ENCODE measurements at places on chromosomes 12 and 14.

DNA sequence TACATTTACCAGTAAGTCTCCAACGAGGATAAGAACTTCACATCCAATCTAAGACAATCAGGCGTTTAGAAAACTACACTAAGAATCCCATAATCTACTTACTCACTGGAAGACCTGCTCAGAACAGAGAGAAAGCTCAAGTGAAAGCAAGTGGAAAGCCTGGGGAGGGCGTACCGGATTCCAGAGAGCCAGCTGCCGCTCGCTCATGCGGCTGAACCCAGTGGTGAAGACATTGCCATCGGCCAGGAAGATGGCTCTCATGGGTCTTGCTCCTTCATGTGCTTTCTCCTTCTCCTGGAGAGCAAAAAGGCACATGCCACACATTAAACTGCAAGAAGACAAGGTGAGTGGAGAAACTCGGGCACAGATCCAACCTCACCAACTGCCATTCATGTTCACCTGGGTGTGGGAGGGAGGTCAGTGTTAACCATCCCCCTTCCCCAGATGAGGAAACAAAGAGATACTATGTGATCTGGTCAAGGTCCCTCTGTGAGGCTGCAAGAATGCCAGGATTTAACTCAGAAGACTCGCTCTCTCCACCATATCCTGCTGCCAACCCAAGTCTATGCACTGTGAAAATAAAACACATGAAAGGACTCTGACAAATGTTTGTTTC lies 23.5 kb upstream of the SELPLG start:
- DNase-seq: no peak

DNA sequence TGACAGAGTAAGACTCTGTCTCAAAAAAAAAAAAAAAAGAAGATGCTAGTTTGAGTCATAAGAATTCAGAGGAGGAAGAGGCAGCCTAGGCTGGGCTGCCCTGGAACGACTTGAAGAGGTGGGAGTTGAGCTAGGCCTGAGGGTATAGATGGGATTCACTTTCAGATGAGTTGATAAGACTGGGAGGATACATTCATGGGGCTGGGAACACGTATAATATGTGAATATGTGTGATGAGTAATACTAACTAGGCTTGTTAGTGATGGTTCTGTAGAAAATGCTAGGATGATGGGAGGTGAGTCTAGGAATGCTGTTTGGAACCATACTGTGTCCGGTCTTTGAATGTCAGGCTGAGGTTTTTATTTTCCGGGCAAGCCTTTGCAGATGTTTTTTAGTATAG lies 9.0 kb downstream of the PLEKHA5 start:
- DNase-seq: no peak

DNA sequence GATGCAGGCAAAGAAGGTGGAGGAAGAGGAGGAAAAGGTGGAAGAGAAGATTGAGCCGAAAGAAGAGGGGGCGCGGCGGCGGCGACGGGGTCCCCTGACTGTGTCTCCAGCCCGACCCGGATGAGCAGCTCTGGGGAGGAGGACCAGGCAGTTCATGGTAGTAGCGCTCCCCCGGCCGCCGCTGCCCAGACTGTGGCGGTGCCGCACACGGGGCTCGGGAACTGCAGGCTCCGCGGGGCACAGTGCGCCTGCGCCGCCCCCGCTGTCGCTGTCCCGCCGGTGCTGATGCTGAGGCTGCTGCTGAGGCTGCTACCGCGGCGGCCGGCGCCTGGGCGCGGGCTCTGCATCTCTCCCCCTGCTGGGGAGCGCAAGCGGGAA lies at the start of gene KCNH5:
KCNH5 (minus strand) TSS at position 225 of the 378 bp plus-strand sequence. CDS start 272 bp downstream, outside the sequence.
- DNase-seq: peak; percentile 75

GRCh38 chr14:75292101-75292563 lies 13.5 kb downstream of the FOS start:
- no peak for DNase-seq

GRCh38 chr12:26196421-26196716 lies 996 bp downstream of the SSPN start:
- no peak for DNase-seq

- no peak for DNase-seq
Observed at GRCh38 chr12:24519759-24520158, 429.1 kb downstream of the BCAT1 start.

DNA sequence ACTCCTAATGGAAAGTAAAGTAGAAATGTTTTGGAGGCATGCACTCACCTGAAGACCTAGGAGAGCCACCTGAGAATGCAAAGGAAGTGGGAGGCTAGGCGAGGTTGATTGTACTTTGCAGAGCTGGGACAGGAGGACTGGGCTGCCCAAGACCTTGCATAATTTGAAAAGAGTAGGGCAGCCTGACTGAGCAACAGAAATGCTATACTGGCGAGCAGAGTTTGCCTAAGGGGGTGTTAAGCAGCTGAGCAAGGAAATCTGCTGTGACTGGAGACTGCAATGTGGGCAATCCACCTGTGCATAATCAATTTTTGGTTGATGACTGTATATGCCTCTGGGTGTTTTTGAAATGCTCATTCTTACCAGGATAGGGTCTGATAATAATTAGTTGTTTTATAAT lies 834.1 kb downstream of the TRHDE start:
- no peak for DNase-seq

GRCh38 chr12:104049278-104049902 lies 597 bp downstream of the GLT8D2 start:
- no peak for DNase-seq

- no peak for DNase-seq
Observed at GRCh38 chr14:64788706-64789105, 84.5 kb downstream of the PLEKHG3 start.

GRCh38 chr12:132660052-132660451 lies 27.1 kb downstream of the POLE start:
- no peak for DNase-seq

DNA sequence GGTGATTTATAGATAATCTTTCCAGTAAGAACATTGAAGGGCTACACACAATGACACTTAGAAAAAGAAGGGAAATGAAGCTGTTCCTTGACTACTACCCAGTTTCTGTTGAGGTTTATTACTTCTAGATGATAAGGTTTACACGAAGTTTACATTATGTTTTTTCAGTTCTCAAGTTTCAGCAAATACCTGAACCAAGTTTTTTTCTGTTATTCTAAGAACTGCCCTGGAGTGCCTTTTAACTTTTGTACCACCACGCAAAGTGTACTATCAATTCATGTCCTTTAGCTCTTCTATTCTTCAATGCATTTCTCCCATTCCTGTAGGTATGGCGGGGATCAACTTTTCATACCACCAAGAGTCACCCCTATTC lies 5.8 kb downstream of the FBXL14 start:
- no peak for DNase-seq

- DNase-seq: no peak
Observed at GRCh38 chr14:84646786-84647500, 883.0 kb upstream of the FLRT2 start.

DNA sequence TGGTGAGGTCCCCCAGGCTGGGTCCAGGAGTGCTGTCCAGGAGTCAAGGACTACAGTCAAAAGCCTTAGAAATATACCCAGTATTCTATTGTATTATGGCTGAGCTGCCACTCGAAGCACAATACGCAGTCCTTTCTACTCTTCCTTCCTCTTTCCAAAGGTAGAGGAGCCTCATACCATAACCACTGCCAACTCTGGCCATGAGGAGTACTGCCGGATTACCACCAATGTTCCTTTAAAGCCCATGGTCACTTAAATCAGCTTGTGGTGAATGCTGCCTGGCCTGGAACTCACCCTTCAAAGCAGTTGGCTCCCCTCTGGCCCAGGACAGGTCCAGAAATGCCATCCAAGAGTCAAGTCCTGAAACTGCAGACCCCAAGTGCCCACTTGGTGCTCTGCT lies 425.4 kb downstream of the SLC16A7 start:
- no peak for DNase-seq

DNA sequence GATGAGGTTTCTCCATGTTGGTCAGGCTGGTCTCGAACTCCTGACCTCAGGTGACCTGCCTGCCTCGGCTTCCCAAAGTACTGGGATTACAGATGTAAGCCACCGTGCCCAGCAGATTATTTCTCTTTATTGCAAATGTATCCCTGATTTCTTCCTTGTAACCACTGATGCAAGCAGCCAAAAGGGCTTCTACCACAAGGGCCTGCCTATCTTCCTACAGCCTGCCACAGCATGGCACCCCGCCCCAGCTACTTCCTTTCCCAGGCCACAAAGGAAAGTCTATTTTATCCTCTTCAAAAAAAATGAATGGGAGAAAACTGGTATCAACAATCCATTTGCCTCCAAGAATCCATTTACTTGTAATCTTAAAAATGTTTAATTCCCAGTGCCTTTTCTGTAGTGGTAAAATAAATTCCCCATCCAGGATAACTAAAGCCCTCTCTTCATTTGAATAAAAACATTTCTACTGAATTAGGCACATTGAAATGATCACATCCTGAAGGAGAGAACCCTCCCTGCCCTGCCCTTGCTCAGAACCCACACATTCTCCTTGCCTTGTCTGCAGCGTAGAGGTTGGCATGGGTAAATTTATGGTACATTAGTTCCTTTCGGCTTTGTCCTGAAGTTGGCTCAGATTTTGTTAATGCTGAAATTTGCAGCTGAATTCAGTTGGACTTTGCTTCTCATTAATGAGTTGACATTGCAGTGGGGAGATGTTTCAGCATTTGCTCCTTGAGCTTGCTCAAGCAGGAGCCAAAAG lies 19.2 kb downstream of the GPHB5 start:
- no peak for DNase-seq

DNA sequence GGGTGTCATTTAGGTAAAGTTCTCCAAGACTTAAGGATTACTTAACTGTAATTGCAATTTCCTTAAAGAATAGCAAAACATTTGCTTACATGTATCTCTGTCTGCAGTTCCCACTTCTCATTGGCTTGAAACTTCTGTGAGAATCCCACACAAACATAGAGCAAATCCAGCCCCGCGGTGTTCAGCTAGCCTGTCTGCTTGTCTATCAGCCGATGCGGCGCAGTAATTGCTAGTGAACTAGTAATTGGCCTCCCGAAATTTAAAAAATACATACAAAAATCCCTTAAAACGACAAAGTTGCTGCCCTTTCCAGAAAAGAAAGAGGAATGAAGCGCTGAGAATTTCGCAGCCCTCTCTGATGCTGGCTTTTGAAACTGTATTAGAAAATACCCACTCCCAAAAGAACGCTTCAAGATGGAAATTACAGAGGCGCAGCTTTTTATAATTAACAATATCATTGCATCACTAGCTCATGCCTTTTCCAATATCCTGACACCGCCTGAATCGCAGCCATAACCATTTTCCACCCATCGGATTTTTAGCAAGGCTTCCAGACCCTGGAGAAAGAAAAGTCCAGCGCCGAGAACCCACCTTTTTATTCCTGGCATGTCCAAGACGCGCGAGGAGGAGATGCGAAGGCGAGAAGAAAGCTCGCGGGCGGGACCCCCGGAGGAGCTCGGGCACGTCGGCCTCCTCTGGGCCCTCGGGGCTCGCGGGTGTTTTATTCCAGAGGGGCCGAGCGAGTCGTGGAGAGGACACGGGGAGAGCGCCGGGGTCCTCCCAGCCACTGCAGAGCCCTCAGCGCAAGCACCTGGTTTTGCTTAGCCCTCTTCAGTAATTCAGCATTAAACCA lies 646 bp downstream of the FBLN5 start:
- DNase-seq: no peak

DNA sequence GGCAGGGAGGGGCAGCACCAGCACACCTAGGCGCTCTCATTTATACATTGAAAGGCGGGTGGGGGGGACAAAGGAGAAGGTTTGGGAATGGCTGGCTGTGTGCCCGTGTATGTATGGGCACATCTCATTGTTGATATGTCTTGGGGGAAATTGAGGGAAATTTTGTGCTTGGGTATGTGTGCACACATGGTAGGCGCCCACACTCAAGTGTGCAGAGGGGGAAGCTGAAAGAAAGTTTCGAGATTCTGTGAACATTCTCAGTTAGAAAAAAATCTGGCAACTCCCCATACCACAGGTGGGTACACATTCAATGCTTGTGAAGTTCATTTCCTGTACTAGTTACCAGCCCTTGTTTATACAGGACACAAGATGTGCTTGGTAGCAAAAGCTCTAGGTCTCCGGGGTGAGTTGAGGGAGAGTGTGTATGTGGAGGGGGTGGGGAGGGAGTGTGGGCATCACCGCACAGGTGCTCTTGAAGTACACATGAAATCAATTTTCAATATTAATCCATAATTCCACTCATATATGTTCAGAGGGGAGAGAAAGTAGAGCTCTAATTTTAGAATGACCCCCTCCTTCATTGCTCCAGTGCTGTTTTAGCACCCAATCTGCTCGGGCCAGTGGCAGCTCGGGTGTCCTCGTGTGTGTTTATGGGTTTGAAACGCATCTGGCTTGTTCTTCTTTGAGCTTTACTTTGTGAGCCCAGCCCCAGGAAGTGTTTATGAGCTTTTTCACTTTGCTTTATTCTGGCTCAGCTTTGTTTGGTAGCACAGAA lies 286.0 kb downstream of the ZFP36L1 start:
- DNase-seq: peak; percentile 51

GRCh38 chr14:35509846-35510245 lies 24.1 kb upstream of the INSM2 start:
- DNase-seq: no peak

GRCh38 chr14:97074856-97075255 lies 277.7 kb downstream of the VRK1 start:
- no peak for DNase-seq

DNA sequence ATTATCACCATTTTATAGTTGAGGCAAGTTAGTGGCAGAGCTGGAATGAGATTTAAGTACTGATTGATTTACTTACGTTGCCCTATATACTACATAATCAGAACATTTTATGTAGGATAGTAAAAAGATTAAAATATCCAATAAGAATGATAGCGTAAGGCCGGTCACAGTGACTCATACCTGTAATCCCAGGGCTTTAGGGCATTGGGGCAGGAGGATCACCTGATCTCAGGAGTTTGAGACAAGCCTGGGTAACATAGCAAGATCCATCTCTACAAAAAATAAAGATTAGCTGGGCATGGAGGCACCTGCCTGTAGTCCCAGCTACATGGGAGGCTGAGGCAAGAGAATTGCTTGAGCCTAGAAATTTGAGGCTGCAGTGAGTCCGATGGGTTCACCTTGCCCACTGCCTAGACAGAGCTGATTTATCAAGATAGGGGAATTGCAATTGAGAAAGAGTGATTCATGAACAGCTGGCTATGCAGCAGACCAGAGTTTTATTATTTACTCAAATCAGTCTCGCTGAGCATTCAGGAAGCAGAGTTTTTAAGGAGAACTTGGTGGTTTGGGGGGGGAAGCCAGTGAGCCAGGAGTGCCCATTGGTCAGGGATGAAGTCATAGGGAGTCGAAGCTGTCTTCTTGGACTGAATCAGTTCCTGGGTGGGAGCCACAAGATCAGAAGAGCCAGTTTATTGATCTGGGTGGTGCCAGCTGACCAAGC lies 24.7 kb upstream of the SGPP1 start:
- no peak for DNase-seq

Data from NCI-H510A treated with DMSO at 0.1 percent for 48 hours (cell line).